ENCODE measurements at places on chromosomes 6 and 20.

DNA sequence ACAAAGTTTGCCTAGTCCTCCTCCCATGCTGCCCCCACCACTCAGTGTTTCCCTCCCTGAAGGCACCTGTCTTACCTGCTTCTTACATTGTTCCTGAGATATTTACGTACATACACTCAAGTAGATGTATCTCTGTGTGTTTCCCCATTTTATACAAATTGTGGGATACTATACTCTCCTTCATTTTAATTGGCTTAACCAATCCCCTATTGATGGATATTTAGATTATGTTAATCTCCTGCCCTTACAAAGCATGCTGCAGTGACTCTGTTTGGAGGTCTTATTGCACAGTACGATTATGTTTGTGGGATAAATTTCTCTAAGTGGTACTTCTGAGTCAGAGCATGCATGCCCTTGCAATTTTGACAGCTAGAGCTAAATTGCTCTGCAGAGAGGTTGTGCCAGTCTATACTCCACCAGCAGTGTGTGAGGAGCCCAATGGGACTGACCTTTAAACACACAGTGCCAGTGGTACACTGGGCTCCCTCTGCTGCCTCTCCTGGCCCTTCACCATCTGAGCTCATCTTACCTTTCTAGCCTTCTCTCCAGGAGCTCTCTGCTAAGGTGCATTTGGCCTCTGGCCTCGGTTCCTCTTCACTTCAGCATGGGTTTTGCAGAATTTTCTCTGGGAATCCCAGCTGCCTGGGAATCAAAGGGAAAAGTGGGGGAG, 57.4 kb downstream of the LYRM2 start:
- DNase-seq, result no peak

DNA sequence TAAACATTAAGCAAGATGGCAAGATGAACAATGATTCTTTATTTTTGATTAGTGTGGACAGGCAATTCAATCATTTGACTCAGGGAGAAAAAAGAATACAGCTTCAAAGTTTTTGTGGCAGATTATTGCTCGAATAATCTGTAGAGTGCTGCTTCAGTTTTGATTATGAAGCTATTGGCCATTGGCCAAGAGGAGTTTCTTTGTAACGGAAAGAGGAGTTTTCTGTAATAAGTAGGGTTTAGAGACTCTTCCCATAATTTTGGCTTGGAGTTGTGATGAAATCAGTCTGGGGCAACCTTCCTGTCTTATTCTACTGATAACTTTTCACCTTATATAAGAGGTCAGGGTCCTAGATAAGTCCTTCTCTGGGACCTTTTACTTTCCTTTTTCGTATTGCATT, 256.7 kb upstream of the RAB32 start:
- DNase-seq, result no peak

DNA sequence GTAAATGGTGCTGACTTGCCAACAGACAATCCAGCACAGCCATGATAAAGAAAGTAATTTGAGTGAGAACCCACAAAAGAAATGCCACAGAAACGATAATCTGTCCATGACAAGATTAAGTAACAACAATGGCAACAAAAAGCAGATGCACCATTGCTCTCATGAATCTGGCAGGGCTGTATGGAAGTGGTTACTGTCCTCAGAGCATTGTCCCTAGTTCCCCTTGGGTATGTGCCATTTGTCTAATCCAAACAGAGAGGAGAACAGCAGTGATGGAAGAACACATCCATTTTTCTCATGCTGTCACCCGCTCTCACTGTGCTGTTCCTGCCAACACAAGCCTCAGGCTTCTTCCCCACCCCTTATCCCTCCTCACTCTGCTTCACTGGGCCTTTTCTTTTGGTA, 65.8 kb downstream of the REV3L start:
- no peak for DNase-seq

DNA sequence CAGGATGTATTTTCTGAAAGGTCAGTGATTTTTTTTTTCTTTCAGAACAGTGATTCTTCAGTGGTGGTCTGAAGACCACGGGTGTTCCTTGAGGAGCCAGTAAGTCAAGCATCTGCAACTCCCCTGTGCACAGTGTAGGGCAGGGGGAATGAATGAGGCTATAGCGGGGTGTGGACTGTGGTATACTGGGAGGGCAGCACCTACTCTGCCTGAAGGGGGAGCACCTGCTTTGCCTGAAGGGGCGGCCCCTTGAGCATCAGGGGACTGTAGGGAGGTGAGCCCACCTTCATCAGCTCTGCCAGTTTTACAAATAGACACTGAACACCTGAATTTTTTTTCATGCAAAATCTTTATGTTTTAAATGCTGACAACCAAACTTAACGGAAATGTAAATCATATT, 77.5 kb upstream of the RIPOR2 start:
- no peak for DNase-seq

DNA sequence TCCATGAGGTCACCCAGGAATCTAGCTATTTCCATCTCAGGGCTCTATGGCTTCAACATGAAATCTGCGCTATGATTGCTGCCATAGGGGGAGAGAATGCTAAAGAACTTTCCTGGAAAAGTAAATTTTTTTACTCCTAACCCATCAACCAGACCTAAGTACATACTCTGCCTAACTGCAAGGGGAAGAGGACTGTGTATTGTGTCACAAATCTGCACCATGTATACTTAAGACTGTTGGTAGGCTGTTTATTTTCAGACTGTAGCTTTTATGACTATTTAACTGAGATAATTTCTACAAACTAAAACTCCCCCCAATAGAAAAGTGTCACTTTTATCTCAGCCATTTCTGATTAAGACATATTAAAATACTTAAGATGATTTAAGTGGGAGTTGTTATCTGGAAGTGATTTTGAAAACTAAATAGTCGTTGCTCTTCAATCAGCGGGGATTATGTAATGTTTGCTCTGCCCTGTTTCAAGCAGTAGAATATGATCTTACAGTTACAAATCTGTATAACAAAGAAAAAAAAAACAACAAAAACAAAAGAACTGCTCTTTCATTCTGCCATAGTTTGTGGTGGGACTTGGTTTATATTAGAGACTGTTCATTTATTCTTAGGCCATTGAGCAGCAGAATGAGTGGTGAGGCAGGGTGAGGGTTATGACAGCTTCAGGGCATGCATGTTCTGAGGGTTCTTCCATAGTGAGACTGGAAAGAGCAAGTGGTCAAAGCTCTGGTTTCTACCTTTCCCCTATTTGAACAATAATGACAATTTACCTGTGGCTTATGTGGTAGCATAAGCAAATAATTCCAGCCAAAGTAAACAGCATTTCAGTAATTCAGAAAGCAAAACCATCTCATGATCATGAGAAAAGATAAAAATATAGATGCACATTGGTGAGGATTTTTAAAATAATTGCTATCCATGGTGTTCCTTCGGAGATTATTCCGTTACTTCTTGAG, 126.3 kb upstream of the CEP162 start:
- no peak for DNase-seq

GRCh38 chr20:4043329-4043728, 28.0 kb upstream of the RNF24 start:
- DNase-seq, result no peak

DNA sequence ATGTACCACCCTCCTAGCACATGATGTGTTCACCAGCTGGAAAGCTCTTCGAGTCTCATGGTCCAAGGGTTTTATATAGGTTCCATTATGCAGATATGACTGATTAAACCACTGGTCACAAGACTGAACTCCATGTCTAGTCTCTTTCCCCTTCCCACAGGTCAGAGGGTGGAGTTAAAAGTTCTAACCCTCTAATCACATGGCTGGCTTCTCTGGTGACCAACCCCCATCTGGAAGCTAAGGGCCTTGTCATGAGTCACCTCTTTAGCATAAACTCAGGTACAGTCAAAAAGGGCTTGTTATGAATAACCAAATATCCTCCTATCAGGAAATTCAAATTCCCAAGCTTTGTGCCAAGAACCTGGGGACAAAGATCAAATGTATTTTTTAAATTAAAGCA, 52.0 kb upstream of the KLHL31 start:
- no peak for DNase-seq

- no peak for DNase-seq
These were observed 1042.9 kb upstream of the EPHA7 start for GRCh38 chr6:94462231-94462630.

DNA sequence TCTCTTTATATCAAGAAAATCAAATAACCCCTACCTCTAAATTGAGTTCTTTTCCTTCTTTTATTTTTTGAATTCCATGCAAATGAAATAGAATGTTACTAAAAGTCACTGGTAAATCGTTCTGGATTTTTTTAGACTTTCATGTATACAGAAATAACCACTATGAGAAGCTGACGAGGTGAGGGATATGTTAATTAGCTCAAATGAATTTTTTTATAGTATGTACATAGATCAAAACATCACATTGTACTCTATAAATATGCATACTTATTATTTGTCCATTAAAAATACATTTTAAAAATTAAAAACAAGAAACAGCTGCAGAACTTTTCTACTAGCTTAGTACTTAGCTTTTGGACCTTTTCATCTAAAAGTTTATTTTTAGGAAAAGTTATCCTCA, 165.4 kb downstream of the DOK5 start:
- no peak for DNase-seq

DNA sequence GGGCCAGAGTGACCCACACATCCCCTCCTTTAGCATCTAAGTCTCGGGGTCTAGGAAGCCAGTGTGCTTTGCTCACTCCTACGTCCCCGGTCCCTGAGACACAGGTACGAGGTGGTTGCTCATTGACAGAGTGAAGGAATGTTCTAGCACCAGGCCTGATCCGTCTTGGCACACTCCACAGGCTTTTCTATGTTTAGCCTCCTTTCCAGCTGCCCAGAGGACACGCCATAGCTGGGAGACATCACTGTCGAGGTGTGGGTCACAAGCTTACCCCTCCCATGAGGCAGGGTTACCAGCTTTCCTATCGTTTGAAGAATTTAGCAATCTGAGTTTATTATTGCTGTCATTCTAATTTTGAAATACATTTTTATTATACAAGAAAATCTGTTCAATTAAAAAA, 30.4 kb upstream of the IER3 start:
- no peak for DNase-seq

- DNase-seq, result no peak
These were observed 214.3 kb upstream of the CDYL start for GRCh38 chr6:4561773-4562400.

All from activated CD4-positive, alpha-beta T cell treated with anti-CD3 and anti-CD28 coated beads, Interleukin-10, Interleukin-2, amounts not matched to agents 100 ng/mL and 50 ng/mL, durations not matched to agents 16 hours and 8 hours (primary cell).